ENCODE measurements at places on chromosomes 11 and 22. TPM values are rescaled to one million over a fixed set of nuclear protein-coding genes. Genes with fewer than 3 reads are reported as not detected.

Gene KDM4E
- total RNA-seq, result not detected

DNA sequence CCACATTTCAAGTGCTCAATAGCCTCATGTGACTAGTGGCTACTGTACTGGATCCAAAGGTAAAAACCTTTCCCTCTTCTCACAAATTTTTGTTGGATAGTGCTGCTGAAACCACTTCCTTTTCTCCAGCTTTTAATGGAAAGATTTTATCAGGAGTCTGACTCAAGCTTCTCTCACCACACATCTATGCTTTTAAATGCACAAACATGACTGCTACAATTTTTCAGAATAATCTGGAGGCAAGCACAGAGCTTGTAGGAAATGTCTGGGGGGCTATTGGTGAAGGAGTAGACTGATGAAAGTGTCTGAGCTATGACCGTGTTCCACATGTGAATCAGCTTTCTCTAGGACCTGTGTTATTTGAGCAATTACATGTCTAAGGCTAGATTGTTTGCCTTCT, 101.1 kb upstream of the FAT3 start:
- DNase-seq, result no peak

DNA sequence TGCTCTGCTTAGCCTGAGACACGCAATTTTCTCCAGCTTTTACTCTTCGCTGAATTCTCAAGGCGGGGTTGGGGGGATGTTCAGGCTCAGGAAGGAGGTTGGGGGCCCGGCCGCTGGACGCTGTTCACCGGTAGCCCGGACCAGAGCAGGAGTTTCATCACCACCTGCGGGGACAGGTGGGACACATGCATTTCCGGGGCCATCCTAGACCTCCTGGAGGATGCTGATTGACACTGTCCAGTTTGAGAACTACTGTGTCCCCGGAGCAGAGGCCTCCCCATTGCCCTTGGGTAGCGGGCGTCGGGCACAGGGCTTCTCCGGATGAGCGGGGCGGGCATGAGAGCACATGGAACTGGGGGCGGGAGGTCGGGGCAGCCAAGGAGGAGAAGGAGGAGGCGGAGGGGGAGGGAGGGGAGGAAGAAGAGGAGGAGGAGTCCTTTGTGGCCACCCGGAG, 144.0 kb upstream of the GRK3 start:
- DNase-seq, result no peak

- peak; percentile 27 for DNase-seq
These were observed 1106.8 kb downstream of the BRD1 start for GRCh38 chr22:48720662-48721394.

GRCh38 chr22:32271389-32271788, 16.2 kb upstream of the SLC5A4 start:
- DNase-seq, result no peak

DNA sequence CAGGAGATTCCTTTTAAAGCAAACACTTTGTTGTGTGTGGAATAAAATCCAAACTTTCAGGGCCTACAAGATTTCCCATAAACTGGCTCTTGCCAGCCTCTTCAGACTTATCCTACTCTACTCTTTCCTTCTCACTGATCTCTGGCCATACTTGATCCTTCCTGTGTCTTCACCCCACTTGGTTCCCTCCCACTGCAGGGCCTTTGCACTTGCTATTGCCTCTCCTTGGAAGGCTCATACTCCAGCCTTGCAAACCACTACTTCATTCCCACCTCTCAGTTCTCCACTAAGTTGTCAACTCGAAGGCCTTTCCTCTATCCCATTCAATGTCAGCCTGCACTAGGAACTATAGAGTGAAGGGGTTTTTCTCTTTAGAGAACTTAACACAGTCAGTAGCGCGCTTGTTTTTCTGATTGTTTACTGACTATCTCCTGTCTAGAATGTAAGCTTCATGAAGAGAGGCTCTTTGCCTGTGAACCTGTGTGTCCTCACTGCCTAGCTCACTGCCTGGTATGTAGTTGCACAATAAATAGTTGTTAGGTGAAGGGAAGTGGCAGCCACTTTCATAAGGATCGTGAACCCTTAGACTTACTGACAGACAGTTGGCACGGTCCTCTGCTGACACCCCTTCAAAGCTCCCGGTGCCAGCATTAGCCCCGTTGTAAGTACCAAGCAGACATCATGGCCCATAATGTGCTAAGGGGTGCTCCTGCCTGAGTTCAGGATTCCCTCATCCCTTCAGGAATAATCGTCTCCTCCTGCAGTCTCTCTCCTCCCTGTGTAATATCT, 833 bp upstream of the ME3 start:
- DNase-seq, result no peak

Gene OSBP2
- total RNA-seq, result 4.4 TPM

Gene OR10W1
- total RNA-seq, result not detected

GRCh38 chr22:19068784-19069271, 53.4 kb downstream of the DGCR2 start:
- peak; percentile 9 for DNase-seq

Gene C11orf65
- not detected for total RNA-seq

- no peak for DNase-seq
These were observed 1388.0 kb downstream of the BRD1 start for GRCh38 chr22:48439560-48440135.

- DNase-seq, result no peak
These were observed 7.3 kb upstream of the SYCE3 start for GRCh38 chr22:50569896-50570535.

- no peak for DNase-seq
These were observed 110.8 kb downstream of the UVRAG start for GRCh38 chr11:75925785-75926164.

GRCh38 chr22:43011079-43011478, 3.9 kb downstream of the PACSIN2 start:
- no peak for DNase-seq

- no peak for DNase-seq
These were observed 23.0 kb downstream of the ZNF280B start for GRCh38 chr22:22485524-22485923.

DNA sequence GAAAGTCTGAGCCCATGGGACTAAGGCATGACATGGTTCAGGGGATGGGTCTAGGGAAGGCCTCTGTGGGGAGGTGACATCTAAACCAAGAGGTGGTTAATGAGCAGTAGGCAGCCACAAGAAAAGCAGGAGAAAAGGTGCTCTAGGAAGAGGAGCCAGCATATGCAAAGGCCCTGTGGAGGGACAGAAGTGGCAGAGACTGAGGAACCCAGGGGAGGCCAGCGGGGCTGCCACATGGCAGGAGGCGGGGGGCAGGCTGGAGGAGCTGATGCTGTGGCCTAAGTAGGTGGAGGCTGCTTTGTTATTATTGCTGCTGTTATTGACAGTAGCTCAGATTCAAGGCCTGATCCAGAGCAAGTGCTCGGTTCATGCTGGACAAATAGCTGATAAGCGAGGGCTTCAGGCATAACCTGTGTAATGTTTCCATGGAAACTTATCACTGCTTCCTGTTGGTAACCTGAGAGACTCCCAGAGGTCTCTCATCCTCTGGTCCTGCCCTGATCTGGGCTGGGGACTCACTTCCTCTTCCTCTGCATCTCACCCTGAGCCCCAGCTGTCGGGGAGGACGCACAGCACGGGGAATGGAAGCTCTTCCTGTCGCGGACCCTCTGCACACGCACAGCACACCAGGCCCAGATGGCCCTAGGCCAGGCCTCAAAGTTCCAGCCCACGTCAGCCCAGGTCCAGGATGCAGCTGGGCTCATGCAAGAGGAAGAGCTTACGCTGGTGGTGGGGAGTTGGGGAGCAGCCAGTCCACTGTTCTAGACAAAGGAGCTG, 75.2 kb upstream of the TP53I11 start:
- no peak for DNase-seq

GRCh38 chr11:134578807-134579723, 167.0 kb upstream of the B3GAT1 start:
- DNase-seq, result no peak

Gene XKR3
- not detected for total RNA-seq

Gene ME3
- 54.9 TPM for total RNA-seq

DNA sequence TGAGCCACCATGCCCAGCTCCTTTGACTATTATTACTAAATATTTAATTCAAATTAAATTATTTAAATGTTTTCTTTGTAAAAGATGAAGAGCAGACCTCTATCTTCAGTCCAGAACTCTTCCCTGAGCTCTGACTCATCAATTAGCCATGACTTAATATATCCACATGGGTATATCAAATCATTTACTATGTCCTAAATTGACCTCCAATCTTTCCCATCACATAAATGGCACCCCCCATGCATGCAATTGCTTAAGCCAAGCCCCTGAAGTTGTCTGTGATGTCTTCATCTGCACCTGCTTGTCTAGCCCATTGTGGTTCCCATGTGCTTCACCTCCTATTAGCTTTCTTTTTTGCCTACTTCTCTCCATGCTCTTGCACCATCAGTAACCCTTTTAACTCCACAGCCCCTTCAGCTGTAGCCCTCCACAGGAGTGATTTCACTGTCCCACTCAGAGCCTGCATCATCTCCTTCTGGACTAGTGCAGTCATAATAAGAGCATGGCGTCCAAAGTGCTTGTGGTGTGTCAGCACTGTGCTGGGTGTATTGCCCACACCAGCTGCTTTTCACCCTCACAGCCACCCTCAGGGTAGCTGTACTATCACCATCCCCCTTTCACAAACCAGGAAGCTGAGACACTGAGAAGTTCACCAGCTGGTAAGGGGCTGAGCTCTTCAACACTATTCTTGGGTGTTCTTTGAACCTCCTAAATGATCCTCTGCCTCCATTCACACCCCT, 11.8 kb upstream of the THY1 start:
- no peak for DNase-seq

DNA sequence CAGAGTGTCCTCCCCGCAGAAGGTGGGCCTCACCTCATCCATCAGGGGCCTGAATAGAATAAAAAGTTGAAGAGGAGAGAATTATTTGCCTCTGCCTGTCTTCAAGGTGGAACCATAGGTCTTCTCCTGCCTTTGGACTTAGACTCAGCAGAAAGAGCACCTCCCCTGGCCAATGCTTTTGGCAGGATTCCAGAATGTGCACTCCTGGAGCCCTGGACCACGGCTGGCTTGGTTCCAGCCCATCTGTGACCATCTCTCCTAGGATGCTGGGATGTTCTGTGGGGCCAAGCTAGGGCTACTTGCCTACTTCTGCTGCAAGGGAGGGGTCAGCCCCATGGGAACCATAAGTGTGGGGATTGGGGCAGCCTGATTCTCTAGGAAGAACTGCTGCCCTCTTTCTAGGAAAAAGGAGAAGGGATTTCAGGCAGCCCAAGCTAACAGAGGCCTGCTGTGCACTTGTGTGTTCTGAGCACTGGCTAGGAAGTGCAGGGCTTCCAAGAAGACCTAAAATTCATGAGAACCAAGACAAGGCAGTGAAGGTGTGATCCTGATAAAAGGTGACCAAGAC, 32.2 kb upstream of the SHANK2 start:
- DNase-seq, result no peak

GRCh38 chr22:38136607-38137006, 26.1 kb upstream of the BAIAP2L2 start:
- no peak for DNase-seq

All from Peyer's patch (tissue), 4 donors.